Naive thymus-derived CD4-positive, alpha-beta T cell (primary cell): ENCODE measurements at places on chromosomes 16 and 17. TPM values are rescaled to one million over a fixed set of nuclear protein-coding genes. Genes with fewer than 3 reads are reported as not detected.

ZSCAN10 gene
- total RNA-seq = not detected

MMP15 gene
- total RNA-seq = 0.69 TPM

HES7 gene
- total RNA-seq = 0.22 TPM

ARHGAP44 gene
- total RNA-seq = not detected

HS3ST4 gene
- total RNA-seq = not detected in 2 replicates

CCDC78 gene
- total RNA-seq = 2.6 TPM

GP1BA gene
- total RNA-seq = not detected

KRTAP2-2 gene
- total RNA-seq = not detected

NOXO1 gene
- 0.76 TPM for total RNA-seq

TAT gene
- total RNA-seq = not detected

TP53TG3F gene
- total RNA-seq = not detected

GCGR gene
- not detected for total RNA-seq

OTOP3 gene
- total RNA-seq = not detected

NLRP1 gene
- 79.7 and 86.6 TPM in 2 replicates for total RNA-seq

NPIPA7 gene
- 7.3 TPM for total RNA-seq

SLC4A1 gene
- not detected for total RNA-seq

ADCY9 gene
- total RNA-seq = 4.2 TPM

SPG7 gene
- 174 TPM for total RNA-seq
